ENCODE measurements at places on chromosomes 5 and 9.

GRCh38 chr5:112294126-112294525 is 125.0 kb downstream of the EPB41L4A start:
- DNase-seq = no peak

- no peak for DNase-seq
Measured at GRCh38 chr5:147390654-147391225, 119.1 kb downstream of the DPYSL3 start.

- no peak for DNase-seq
Measured at GRCh38 chr5:59559847-59560246, 333.7 kb downstream of the PDE4D start.

- no peak for DNase-seq
Measured at GRCh38 chr9:106953174-106953573, 90.2 kb downstream of the ZNF462 start.

- no peak for DNase-seq
Measured at GRCh38 chr9:128155736-128156500, 4.1 kb upstream of the BBLN start.

DNA sequence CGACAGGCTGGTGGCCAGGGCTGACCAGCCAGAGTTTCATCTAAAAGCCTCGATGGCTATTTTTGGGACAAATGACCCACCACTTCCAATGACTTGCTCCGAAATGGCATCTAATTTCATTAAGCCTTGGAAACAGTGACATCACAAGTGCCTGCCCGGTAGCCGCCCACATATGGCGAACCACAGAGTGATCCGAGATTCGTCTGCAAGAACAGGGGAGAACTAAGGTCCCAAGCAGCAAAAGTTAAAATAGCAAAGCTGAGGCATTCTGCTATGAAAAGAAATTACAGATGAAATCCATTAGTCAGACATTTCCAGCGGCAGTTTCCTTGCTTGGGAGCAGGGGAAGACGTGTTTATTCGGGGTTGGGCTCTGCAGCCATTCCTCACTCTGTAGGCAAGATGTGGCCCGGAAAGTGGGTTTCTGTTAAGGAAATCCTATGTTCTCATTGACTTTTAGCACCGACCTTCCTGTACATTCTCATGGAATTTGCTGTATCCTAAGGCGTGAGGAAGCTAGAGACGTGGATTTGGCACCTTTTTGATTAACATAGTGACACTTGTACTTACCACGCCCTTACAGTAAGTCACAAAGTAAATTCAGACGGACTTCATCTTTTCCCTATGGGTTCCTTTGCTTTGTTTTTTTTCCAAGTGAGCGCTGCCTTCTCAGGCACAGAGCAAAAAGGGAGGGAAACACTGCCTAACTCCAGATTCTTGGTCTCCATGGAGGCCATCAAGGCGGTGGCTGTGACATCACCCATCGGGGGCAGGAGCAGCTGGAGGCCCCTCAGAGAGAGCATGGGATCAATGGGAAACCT is 45.1 kb downstream of the ERGIC1 start:
- DNase-seq = no peak
